ENCODE measurements at places on chromosomes 7 and 10.

GRCh38 chr10:1203216-1203615 lies 147.0 kb downstream of the WDR37 start:
- DNase-seq: no peak

- DNase-seq: no peak
Measured at GRCh38 chr7:30984359-30985107, 20.8 kb downstream of the GHRHR start.

GRCh38 chr10:126437635-126438406 lies 49.5 kb upstream of the ADAM12 start:
- no peak for DNase-seq

DNA sequence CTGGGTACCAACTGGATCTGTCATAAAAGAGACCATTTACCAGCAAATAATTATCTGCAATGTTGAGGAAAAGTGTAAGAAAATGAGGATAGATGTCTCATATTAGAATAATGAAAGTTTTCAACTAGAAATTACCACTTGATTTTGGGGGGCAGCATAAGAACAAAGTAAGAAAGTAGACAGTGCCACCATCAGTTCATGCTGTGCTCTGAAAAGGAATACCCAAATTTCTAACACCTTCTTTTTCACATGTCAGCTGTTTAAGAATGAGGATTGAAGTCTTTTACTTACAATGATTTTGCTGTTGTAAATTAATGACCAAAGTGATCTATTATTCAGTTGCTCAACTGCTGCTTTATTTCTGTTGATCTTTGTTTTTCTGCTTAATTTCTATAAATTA lies 578.3 kb downstream of the ETV1 start:
- no peak for DNase-seq

GRCh38 chr7:148503900-148504487 lies 86.6 kb upstream of the C7orf33 start:
- DNase-seq: no peak

GRCh38 chr7:133754708-133755107 lies 372.4 kb upstream of the LRGUK start:
- DNase-seq: no peak
